Stimulated activated CD4-positive, alpha-beta T cell treated with anti-CD3 and anti-CD28 coated beads, Interleukin-2, amount 100 ng/mL, for 24 hours (primary cell): ENCODE measurements at places on chromosomes 13 and 19.

DNA sequence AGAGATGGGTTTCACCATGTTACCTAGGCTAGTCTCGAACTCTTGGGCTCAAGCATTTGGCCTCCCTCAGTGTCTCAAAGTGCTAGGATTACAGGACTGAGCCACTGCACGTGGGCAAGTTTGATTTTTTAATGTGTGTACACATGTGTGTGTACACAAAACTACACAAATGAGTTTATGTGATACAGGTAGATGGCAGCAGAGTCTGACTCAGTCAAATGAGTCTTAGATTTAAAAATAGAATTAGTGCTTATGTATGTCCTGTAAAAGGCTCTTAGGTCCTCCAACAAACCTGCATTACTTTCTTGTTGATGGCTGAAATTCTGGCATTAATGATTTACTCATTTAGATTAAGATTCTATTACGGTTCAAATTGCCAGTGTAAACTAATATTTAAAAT is 293.7 kb downstream of the PCDH17 start:
- DNase-seq = no peak

DNA sequence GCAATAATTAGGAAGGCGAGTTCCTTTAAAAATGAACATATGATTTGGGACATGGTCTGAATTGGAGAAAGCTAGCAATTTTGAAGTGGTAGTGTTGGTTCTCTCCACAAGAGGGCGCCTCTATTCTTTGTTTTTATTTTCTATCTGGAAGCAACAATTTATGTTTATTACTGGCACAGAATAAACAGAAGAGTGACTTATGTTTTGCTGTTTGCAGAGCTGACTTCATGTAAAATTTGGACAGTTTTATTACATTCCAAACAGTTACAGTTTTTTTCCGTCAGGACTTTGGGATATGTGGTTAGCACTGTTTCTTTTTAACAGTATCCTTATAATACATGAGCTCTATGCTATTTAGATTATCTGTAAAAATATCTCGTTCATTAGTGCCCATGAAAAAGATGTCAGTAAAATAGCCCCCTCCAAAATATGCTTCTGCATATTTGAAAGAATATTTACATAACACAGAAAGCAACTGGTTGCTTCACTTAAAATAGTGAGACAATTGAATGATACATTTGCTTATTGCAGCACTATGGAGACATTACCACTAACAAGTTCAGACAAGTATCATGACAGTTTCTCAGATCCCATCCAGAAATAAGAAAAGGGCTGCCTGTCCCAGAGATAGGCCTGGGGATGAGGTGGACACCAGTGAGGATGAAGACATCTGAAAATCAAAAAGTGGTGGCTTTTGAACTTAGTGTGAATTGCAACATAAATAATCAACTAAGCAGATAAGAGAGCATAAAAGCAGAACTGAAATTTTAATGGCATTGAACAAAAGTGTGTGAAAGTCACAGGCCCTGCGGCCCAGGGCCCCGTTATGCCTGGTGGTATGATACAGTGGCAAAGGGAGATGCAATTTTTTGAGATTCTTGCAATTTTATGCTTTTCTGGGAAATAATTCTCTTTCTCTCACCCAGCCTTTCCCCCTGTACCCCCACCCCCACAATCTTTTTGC is 32.3 kb upstream of the FGF9 start:
- DNase-seq = peak; percentile 44

GRCh38 chr13:33205804-33206221 is 79.7 kb downstream of the STARD13 start:
- DNase-seq = no peak

DNA sequence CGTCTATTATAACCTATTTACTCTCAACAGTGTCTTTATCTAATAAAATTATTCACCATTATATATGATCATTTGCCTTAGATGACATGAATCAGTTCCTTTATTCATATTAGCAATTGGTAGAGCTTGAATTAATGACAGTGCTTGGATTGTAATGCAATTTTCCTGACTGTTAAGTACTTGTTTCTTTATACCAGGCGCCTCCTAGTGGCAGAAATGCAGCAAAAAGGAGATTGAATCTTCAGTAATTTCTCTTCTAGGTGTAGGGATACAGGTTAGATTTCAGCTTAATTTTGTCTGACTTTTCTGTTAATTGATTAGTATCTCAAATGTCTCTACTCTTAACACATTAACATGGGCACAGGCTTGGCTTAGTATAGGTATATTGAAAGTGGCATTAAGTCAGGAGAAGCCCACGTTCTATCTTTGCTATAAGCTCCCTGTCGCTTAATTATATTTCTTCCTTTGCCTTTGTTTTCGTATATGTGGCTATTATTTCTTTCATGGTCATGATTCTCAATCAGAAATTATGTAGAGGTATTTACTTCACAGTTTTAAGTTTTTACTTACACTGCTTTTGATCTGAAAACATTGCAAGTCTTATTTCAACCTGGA is 9.1 kb upstream of the LHFPL6 start:
- peak; percentile 72 for DNase-seq

- DNase-seq = no peak
These were observed 34.1 kb downstream of the F2RL3 start for GRCh38 chr19:16922949-16923348.

GRCh38 chr19:58229255-58229639 is 533 bp downstream of the ZNF544 start:
- peak; percentile 28 for DNase-seq

DNA sequence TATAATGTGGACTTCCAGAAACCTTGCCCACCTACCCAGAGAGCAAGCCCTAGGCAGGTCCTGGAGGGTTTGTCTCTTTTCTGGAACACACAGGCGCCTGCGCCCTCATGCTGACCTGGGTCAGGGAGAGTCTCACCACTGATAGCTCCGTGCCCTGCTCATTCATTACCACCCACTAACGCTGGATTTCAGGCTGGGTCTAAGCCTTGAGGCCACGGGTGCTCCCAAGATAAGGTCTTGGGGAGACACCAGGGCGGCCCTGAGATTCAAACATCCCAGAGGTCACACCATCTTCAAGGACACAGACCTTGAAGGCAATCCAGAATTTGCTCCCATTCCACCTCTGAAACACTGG is 5.1 kb downstream of the S1PR2 start:
- no peak for DNase-seq

GRCh38 chr13:46183018-46183946 is 1.3 kb upstream of the LCP1 start:
- DNase-seq = no peak

GRCh38 chr13:40640845-40641458 is 25.5 kb downstream of the FOXO1 start:
- no peak for DNase-seq

GRCh38 chr13:32316501-32316900 is 1.2 kb downstream of the BRCA2 start:
- no peak for DNase-seq

DNA sequence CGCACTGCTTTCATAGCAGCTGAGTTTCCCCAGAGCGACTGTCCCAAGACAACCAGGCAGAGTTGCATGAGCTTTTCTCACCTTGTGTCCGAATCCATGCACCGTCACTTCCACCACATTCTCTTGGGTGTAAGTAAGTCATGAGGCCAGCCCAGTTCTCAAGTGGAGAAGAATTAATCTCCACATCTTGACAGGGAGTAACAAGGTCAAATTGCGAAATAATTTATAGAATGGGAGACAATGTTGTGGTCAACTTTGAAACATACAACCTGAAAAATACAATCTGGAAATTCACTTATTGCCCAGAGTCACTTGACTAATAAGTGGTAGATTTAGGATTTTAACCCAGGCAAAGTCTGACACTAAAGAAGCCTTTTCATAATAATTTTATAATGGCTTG is 123.7 kb downstream of the UFM1 start:
- no peak for DNase-seq

GRCh38 chr13:48251611-48252081 is 18.6 kb downstream of the ITM2B start:
- DNase-seq = no peak
